ENCODE measurements at places on chromosomes 7 and 10. TPM values are rescaled to one million over a fixed set of nuclear protein-coding genes. Genes with fewer than 3 reads are reported as not detected.

DNA sequence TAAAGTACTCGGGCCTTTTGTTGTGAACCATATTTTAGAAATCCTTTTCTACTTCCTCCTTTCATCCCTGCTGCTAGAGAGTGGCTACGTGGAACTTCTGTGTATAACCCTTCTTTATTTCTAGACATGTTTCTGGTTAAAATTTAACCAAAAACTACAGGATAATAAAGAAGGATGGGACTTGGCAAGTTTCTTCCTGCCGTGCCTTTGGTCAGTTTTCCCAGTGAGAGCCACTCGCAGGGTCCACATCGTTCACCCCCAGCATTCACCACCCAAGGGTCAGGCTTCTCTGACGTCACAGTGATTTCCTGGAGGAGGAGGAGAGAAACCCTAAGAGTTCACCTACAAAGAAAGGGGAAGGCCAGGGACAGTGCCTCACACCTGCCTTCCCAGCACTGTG, 45.4 kb downstream of the NKX6-2 start:
- no peak for DNase-seq

Gene HTR5A
- not detected for total RNA-seq

Gene UNCX
- total RNA-seq = not detected

Gene TMEM120A
- total RNA-seq = 197 TPM

GRCh38 chr10:72243822-72244437, 27.9 kb upstream of the ASCC1 start:
- DNase-seq = peak; percentile 61

DNA sequence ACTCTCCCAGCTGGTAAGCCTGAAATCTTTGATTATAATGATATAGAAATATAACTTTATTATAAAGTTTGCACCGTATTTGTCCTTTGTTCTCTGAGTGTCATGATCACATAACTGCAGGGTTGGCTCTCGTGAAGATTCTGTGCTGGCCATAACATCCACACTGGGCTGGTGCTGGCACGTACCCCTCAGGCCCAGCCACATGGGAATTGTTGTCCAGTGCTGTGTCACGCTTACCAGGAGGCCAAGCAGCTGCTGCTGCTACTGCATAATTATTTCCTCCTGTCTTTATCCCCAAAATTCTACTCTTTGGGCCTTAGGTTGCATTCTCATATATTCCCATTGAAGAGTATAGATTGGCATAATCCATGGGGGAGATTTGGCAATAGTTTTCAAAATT, 20.8 kb upstream of the UCN3 start:
- no peak for DNase-seq

Gene CCL26
- not detected for total RNA-seq

Gene HOXA7
- total RNA-seq = 1.5 TPM

Gene SPDYE2B
- not detected for total RNA-seq

GRCh38 chr7:155992974-155993373, 180.7 kb upstream of the SHH start:
- DNase-seq = no peak

DNA sequence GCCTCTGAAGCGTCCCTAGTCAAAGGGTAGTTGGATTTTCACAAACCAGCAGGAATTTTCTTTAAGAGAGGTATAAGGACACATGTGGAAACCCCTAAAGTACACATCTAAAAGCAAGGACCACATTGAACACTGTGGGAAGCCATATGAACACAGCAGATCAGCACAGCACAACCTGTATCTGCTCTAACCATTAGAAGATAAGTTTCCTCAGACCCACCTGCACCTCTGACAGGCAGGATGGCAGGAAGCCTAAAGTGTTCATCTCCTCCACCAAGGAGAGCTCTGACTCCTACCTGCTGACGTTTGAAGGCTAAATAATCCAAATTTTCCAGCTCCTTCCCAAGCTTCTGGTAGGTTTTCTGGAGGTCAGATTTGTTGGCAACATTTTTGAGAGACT, 174.4 kb downstream of the CTNNA3 start:
- DNase-seq = no peak

Gene IL2RA
- total RNA-seq = not detected

GRCh38 chr7:96825285-96825684, 115.6 kb upstream of the SEM1 start:
- no peak for DNase-seq

- no peak for DNase-seq
Measured at GRCh38 chr10:1200866-1201807, 145.0 kb downstream of the WDR37 start.

DNA sequence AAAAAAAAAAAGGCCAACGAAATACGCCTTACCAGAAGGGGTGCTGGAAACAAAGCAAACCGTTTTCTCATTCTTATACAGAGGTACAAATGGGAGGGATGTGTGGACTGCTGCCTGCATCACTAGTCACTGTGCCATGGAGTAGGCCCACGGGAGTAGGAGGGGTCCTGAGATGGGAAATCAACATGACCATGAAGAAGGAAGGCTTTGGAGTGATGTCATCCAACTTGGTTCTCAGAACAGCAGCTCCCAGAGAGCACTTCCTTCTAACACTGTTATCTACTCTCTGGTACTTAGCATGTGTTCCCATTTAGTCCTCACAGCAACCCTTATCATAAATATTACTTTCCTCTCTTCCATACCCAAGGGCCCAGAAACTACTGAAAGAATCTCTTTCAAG, 60.0 kb upstream of the LRGUK start:
- no peak for DNase-seq

Gene BTBD16
- total RNA-seq = under 0.01 TPM

DNA sequence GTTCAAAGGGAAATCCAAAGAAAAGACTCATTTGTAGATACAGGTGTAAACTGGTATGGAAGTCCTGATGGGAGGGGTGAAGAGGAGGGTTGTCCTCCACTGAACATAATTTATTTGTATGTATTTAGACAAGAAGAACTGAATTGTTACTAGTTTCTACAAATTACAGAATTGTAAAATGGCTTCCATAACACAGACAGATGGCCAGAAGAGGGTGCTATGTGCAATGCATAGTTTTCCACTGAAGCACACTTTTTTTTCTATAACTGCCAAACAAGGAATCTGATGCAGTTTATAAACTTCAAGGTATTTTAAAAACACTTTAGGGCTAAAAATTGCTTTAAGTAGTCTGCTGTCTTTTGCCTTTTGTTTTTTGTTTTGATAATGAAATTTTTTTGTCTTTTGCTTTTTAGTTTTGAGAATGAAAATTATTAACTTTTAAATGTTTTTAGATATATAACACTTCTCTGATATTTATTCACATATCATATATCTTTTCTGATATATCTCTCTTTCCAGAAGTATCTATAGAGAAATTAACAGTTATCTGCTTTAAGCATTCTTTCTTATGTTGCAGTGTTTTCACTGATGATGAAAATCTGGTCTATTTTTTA, 58.5 kb downstream of the PHYHIPL start:
- DNase-seq = peak; percentile 41

GRCh38 chr10:43781480-43782361, 133.0 kb upstream of the ZNF32 start:
- no peak for DNase-seq

DNA sequence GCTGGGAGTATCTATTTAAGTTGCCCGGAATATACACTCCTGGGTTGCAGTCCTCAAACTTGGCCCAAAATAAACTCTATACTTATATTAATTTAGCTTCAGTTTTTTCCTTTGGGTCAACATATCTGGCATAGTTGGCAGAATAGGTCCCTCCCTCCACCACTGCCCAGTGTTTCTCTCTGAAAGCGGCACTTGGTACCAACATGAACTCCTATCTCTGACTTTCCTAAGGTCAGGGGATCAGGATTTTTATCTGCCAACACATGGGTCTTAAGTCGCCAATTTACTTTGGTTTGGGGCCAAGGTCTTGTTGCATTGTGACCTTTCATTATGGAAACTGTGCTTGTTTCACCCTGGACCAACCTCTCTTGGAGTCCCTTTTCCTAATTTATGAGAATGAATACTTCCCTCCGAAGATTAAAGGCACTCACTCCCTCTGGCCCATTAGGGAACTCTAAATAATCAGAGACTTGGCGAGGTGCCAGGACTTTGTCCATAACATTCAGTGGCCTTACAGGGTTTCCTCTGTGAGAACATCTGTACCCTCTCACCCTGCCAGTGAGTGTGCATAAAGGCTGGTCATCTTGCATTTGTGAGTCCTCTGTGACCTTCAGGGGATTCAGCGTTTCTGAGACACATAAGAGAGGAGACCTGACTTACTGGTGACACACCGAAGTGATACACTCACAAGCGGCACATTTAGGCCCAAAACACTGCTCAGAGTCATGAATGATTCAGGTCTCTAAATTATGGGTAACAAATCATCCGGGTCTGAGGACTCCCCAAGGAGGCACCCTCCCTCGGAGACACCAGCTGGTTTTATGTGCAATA, 19.7 kb upstream of the FKBP9 start:
- DNase-seq = peak; percentile 65

- DNase-seq = peak; percentile 35
Measured at GRCh38 chr10:63376560-63377304, 89.0 kb downstream of the JMJD1C start.

Gene EVX1
- total RNA-seq = not detected

DNA sequence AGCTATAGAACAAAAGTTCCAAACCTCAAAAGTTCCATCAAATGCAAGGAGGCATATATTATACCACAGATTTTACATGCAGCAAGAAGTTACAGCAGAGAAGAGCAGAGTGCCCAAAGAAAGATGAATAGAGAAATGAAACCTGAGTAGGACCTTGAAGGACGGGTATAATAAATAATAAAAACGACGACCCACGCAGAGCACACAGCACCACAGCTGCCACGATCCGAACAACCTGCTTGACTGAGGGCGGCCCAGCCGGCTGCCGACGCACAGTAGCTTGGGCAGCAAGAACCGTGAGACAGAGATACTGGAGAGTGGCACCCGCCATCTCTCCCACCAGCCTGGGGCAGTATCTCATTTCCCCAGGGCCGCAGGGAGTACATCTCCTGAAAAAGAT, 79.0 kb downstream of the HIPK2 start:
- DNase-seq = no peak

Gene MYH16
- 0.22 TPM for total RNA-seq

DNA sequence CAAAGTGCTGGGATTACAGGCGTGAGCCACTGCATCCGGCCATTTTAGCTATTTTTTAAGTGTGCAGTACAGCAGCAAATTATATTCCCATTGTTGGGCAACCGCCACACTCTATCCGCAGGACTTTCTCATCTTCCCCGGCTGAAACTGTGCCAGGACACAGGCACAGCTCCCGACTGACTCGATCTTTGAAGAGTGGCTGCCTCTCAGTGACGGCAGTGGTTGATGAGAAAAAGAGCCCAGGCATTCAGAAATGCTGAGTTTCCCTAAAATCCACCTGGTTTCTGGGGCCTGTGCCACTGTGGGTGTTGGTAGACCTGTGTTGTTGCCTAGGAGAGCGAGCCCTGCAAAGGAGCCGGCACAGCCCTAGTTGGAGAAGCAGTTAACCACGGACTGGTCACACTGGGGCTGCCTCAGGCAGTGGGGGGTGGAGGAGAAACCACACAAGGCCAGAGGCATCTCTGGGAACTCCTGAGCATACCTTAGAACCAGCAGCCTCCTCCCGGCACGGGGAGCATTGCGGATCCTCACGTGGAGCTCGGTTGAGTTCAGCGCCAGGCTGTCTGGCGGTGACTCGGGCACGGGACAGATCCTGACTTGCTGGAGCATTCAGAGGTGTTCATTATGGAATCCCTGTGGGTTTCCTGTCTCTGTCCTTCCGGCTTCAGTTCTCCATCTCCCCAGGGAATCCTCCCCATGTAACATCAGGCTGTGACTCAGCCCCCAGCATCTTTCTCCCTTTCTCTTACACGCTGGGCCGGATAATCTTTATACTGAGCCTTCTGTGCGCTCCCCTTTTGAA, 16.2 kb downstream of the PFKFB3 start:
- DNase-seq = peak; percentile 26

Gene TMEM229A
- not detected for total RNA-seq

DNA sequence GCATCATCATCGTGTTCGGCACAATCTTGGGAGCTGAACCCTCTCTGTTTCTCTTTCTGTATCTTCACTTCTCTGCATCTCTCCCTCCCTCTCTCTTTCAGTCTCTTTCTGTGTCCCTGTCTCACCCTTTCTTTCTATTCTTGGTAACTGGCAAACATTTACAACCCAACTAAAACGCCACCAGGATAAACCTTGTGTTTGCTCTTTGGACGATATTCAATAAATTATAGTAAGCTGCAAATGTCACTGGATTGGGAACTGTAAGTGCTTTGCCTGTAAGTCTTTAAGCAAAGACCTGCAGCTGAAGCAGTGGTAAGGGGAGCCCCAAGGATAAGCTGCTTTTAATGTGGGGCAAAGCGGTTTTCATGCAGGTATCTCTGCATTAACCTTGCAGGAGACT, 558.0 kb upstream of the MKI67 start:
- no peak for DNase-seq

Gene STEAP1B
- 2.2 TPM for total RNA-seq

- no peak for DNase-seq
Measured at GRCh38 chr7:83934118-83934734, 260.4 kb downstream of the SEMA3A start.

Gene SPAM1
- not detected for total RNA-seq

Gene SLC18A2
- not detected for total RNA-seq

DNA sequence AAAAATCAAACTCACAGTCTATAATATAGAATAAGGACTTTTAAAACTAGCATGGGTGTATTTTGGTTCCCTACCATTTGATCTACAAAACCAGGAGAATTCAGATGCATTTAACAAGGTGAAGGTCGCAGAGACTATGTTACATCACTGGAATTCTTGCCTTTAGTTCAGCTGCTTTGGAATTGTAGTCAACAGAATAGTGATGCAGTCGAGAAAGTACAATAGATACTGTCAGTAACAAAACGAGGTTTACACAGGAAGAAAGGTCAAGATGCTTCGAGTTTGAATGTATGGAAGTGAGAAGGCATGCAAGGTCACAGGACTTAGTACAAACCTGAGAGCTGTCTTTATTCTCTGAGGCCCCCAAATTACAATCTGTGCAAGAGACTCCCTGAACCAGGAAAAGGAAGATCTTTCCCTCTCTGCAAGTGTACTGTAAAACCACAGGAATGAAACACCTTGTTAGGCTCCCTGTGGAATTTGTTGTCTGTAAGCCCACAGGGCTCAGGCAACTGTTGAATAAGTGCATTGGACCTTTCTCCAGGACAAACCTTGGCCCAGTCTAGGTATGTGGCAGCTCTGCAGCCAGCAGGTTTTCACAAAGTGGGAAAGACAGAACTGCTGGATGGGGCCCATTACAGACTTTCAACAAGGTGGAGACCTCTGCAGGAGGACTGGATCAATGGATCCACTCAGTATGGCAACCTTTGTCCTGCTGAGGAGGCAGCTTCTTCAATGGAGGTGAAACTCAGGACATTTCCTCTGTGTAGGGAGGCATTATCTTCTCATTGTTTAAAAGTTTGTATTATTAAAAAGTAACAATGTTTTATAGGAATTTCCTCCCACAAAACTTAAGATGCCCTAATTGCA, 101.1 kb upstream of the GSDME start:
- DNase-seq = no peak

DNA sequence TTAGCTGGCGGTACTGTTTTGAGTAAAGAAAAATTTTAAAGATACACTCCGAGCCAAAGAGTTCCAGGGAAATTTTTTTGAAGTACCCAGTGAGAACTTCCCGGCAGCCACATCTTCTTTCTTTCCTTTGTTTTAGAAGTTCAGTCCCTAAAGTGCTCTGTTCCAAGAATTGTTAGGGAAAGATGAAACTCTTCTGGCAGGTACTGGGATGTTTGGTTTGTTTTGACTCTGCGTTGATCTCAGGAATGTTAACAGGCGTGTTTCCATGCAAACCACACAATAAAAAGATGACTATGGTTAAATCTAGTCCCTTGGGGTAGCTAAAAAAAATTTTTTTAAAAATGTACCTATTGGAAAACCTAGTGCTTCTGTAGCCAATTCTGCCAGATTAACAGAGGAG, 224.7 kb upstream of the PHYHIPL start:
- DNase-seq = no peak

Measured in lung microvascular endothelial cell (primary cell).